ENCODE measurements at places on chromosomes 6 and 20. TPM values are rescaled to one million over a fixed set of nuclear protein-coding genes. Genes with fewer than 3 reads are reported as not detected.

LRRN4 gene
- total RNA-seq, result not detected

MAS1 gene
- total RNA-seq, result not detected

NCOA6 gene
- 5.8 TPM for total RNA-seq

CYP21A2 gene
- not detected for total RNA-seq

APOM gene
- total RNA-seq, result 2.3 TPM

CALHM4 gene
- total RNA-seq, result not detected

SRSF12 gene
- total RNA-seq, result 4.6 TPM

GRCh38 chr6:35363293-35363750, 21.0 kb downstream of the PPARD start:
- peak; percentile 55 for DNase-seq

DNA sequence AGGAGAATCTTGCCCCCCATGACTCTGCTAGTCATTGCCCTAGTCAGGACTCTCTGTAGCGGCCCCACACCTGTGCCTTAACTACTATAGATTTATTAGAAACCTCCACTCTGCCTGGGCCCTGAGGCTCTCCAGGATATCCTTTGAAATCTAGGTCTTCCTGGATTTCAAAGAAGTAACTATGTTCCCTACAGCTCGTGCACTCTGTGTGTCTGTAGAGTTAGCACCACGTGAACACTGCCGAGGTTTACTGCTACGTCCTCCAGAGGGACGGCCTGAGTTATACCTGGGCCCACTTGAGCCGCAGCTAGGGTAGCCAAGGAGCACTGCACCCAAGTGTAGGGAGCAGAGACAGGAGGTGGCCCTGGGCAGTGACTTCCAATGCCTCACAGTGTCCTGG, 19.8 kb downstream of the GLP1R start:
- DNase-seq, result no peak

DNA sequence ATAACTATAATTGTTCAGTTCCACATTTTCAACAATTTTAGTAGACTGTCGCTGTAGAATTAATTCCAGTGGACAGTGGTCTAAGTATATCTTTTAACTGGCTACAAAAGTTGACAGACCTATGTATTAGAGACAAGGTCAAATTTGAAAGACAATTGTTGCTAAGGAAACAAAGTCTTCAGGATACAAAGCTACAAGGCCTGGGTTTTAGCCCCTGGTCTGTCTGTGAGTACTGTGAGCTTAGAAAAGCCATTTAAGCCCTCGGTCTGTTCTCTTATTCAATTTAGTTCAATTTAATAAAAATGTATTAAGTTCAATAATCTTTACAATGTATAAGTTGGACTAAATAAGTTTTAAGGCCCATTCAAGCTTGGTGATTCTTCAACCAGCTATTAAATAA, 352.5 kb downstream of the HDGFL1 start:
- no peak for DNase-seq

GRCh38 chr6:24848461-24848860, 49.7 kb upstream of the ARMH2 start:
- no peak for DNase-seq

- no peak for DNase-seq
Measured at GRCh38 chr6:36414481-36414880, 27.0 kb upstream of the ETV7 start.

DNA sequence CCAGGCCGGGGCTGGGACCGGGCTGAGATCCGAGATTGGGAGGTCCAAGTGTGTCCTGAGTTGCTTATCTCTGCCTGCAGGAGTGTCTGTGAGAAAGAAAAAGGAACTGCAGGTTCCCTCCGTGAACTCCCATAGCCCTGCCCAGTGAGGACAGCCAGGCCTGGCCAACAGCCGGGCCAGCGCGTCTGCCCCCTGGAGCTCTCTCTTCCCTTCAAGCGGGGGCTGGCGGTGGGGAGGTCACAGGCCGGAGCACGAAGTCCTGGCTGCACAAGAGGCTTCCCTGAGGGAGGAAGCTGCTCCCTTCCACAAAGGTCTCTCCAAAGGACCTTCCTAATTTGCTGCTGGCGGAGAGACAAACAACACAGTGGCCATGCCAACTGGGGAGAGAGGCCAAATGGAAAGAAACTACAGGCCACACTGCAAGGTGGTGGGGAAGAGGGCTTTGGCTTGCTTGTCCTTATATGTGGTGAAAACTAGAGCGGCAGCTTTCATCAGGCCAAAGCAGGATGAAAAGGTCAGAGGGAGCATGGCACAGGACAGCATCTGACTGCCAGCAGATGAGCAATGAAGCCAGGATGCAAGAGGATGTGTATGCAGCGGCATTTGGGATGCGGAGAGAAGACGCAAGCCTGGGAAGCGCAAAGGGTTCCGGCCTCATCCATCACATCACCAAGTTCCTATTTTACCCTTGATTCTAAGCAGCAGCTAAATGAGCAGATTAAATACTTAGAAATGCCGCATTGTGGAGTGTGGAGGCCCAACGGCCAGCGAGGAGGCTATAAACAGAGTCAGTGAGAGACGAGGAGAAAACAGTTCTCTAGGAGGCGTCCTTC, 260.0 kb downstream of the ERMARD start:
- peak; percentile 43 for DNase-seq

- DNase-seq, result peak; percentile 98
Measured at GRCh38 chr20:5731753-5732366, 18.3 kb upstream of the SHLD1 start.

GRCh38 chr6:138987080-138987642, 892 bp downstream of the REPS1 start:
- DNase-seq, result peak; percentile 19

DNA sequence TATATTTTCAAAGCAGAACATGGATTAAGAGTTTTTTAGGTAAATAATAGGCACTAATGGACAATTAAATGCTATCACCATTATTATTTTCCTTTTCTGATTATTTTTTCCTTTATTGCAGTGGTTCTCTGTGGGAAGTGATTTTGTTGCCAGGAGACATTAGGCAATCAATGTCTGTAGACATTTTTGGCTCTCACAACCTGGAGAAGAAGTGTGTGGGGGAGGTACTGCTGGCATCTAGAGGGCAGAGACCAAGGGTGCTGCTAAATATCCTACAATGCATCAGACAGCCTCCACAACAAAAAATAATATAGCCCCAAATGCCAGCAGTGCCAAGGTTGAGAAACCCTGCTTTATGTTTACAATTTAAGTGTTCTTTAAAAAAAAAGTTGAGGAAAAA, 8.3 kb downstream of the IFNGR1 start:
- no peak for DNase-seq

- DNase-seq, result no peak
Measured at GRCh38 chr6:38144365-38144945, 324.9 kb downstream of the ZFAND3 start.

GRCh38 chr6:102127253-102127652, 733.7 kb downstream of the GRIK2 start:
- DNase-seq, result no peak

DNA sequence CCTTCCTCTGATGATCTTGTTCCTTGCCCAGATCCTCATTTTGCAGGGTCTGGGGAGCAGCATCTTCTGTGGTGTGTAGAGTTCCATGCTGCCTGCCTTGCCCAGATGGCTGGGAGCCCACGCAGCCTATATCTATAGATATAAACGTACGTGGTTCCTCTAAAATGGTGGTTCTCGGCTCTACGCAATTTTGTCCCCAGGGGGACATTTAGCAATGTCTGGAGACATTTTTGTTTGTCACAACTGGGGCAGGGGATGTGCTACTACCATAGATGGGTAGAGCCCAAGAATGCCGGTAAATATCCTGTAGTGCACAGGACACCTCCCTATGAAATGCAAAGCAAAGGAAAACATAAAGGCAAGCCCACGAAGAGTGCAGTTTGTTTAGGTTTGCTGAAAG, 98.4 kb upstream of the SPACA1 start:
- DNase-seq, result no peak

DNA sequence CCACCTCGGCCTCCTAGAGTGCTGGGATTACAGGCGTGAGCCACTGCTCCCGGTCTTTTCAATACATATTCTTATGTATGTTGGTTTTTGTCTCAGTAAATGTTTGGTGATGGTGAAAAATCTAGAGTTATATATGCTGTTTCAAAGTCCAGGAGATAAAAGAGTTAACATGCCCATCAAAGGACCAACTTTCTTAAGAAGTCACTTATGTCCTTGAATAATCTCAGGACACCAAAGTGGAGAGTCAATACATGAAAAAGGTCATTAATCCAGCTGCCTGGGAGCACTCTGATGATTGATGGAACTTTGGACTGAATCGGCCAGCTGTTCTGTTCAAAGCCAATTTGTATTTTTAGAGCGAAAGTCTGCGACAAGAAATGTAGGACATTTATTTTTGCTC, 59.8 kb upstream of the HDAC2 start:
- no peak for DNase-seq

GRCh38 chr6:30047220-30047619, 13.8 kb upstream of the POLR1H start:
- no peak for DNase-seq
